ENCODE measurements at places on chromosomes 1 and 21.

- no peak for DNase-seq
Observed at GRCh38 chr1:13830170-13830569, 130.2 kb downstream of the PRDM2 start.

GRCh38 chr1:98487620-98488019 lies 173.9 kb upstream of the SNX7 start:
- DNase-seq: no peak

- DNase-seq: no peak
Observed at GRCh38 chr1:44559330-44559729, 115.0 kb downstream of the TMEM53 start.

DNA sequence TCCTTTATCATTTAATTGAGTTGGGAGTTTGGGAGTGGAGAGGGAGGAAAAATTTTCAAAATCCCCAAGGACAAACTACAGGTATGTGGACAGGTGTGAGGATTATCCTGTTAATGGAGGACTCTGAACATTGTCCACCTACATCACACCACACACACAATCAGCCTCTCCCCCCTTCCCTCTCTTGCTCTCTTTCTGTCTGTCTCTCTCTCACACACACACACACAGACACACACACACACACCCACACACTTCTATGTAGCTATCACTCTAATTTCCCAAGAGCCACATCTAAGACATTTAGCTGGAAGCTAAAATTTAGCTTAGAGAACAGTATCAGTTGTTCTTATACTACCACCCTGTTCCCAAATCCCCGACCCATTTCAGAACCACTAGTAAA lies 1.5 kb downstream of the S100A8 start:
- DNase-seq: no peak

DNA sequence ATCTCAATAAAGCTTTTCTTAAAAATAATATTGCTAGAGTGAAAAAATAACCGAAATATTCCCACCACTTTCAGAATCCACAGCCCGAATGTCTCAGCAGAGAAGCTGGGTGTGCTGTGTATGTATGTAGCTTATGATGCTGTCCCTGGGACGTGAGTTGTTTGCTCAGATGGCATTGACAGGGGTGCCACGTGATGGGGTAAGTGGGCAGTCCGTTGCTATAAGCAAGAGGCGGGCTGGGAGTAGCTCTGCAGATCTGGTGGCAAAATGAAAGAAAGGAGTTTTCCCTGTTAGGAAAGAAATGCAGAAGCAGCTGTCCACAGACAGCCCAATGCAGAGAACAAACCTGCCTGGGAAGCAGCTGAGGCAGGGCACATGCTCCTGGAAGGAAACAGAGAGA lies 3.8 kb upstream of the FAM20B start:
- no peak for DNase-seq

- DNase-seq: peak; percentile 65
Observed at GRCh38 chr1:112957133-112957812, 1.3 kb upstream of the SLC16A1 start.
